ENCODE measurements at places on chromosomes 7 and 10.

DNA sequence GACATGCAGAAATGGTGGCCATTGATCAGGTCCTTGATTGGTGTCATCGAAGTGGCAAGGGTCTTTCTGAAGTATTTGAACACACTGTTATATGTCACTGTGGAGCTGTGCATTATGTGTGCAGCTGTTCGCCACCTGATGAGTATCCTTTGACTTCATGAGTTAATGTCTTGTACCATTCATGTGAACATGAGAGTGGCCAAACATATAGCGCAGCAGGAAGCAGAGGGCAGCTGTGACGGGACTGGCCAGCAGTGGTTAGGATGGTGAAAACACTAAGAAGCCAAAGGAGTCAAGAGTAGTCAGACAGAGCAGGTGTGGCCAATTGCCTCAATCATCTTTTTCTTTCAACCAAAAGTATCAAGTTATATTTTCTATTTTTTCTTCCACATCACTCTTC lies 167.4 kb downstream of the IMMP2L start:
- no peak for DNase-seq

DNA sequence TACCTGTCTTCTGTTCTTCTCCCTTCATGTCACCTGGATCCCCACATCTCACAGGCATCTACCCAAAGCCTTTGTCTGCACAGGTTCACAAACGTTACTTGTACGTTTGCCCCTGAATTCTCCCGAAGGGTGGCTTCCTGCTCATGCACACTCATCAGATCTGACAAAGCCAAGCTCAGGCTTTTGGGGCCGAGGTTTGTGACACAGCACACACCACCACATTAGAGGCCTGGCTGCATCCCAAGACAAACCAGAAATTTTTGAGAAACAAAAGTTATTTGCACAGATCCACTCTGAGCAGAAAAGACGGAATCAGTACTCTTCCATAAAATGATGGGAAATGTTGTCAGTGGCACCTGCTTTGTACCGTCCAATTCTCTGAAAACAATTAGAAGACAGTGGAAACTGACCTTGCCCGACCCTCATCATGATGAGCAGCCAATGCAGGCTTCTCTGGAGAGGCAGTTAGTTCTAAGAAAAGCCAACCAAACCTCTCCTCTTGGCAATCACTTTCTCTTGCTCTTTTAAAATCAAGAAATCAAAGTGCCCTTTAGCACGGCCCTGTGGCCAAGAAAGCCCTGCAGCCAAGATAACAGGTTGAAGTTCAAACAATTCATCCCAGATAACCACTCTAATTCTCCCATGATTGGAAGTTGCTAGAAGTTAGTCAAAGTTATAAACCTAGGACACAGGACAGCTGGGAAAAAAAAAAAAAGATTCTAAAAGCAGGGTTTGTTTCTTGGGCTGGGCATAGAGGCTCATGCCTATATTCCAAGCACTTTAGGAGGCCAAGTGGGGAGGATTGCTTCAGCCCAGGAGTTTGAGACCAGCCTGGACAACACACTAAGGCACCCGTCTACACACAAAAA lies 13.6 kb upstream of the SVIL start:
- DNase-seq: no peak

GRCh38 chr10:92598321-92598720 lies 5.4 kb downstream of the KIF11 start:
- no peak for DNase-seq

DNA sequence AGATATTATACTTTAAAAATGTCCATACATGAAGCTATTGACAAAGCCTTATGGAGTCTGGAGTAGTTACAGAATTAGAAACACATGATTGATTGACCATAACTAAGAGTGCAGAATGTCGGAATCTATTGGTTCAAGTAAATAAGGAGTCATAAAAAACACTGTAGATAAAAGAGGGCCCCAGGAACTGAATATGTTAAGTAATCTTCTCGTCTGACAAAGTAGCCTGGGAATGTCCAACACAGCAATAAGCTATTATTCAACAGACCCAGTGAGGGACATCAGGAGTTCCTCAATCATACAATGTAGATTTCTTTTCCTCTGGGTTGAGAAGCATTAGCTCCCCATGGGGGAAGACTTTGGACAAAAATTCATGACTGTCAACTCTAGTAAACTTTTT lies 782.0 kb downstream of the SUGCT start:
- DNase-seq: no peak

DNA sequence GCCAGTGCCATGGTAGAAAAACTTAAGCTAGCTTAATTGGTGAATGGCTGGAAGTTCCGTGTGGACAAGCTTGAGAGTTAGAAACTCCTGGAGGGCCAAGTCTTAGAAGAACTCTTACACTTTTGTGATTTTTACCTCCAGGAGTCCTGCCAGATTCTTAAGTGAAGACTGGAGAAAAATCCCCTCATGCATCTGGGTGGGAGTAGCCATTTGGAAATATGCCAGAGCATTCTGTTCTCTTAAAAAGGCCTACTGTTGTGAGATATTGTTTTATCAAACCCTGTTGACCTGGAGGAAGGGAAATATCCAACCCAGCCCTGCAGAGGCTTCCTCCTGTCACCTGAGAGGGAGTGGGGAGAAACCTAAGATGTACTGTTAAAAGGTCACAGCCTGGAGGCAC lies 17.6 kb upstream of the MCM10 start:
- DNase-seq: no peak

DNA sequence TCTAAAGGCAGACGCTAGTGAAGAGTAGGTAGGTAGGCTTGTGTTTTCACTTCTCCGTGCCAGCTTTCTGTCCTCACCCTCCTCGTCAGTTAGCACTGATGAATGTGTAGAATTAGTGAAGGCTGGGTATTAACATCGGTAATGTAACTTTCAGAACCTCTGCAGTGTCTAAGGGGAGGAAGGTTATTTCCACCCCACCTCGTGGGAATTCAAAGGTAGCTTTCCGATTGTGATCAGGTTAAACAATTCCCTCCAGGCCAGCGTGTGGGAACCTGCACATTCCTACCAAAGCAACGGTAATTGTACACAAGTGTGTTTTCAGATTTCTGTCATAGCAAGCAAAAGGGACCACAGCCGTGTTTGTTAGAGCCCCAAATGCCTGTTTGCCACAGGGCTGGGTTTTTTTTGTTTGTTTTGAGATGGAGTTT lies 405.0 kb upstream of the GALNT17 start:
- DNase-seq: no peak

- no peak for DNase-seq
Observed at GRCh38 chr10:26251925-26252324, 35.4 kb downstream of the GAD2 start.
